ENCODE measurements at places on chromosomes 13 and 19.
A peak's percentile ranks its signal among the peaks of the same experiment; 100 is the strongest.

GRCh38 chr13:94598281-94598680 is 2.3 kb upstream of the TGDS start:
- no peak for DNase-seq

DNA sequence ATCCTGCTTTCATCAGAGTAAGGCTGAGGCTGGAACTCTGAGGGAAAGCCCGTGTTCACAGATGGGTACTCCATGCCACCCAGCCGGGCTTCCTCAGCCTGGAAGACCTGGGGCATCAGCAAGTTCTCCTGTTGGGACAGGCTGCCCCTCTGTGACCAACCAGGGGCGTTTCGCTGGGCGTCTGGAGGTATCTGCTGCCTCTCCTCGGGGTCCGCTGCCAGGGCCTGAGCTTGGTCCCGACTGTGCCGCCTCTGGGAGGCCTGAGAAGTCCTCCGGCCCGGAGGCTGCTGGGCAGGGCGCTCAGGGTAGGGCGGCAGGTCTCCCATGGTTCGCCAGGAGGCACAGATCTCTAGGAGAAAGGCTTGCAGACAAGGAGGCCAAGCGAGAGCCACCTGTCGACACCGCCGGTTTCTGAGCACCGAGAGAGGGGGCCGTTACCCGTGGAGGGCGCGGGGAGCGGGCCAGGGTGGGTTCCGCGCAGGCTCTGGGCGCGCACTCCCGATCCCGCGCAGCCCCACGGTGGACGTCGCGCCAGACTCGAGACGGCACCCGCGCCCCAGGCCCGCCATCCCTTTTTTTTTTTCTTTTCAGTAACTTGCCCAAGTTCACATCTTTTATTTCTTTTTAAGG is at the start of gene RSPH6A:
RSPH6A (minus strand) TSS at position 458 of the 630 bp plus-strand sequence; CDS start at position 326, 132 bp downstream.
- DNase-seq: no peak

GRCh38 chr19:5292822-5293611 is 47.6 kb downstream of the PTPRS start:
- DNase-seq: peak; percentile 16

DNA sequence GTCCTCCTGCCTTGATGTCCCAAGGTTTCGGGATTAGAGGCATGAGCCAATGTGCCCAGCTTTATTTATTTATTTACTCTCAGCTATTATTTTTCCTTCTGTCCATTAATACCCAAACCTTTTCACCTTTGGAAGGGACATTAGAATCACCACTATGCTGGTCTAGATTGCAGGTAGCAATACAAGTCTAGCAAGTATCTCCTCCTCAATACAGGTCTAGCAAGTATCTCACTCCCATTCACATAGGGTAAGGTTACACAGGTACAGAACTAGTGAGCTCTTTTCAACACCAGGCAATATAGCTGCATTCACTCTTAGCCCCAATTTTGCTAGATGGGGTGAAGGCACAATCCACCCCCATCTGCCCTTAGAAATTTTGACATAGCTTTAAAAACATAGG is 17.4 kb upstream of the SPRYD7 start:
- no peak for DNase-seq

DNA sequence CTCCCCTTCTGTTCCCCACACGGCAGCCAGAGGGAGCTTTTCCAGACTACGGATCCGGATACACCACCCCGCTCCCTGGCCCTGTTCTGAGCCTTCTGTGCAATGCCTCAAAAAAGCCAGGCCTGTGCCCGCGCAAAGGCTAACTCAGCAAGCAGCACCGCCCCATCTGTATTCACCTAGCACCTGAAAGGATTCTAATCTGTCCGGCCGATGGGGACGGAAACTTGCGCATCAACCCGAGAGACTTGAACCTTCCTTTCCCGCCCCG is 589 bp downstream of the ZBTB45 start:
- peak; percentile 34 for DNase-seq

- no peak for DNase-seq
Observed at GRCh38 chr19:29606420-29606747, 301 bp downstream of the POP4 start.

- DNase-seq: no peak
Observed at GRCh38 chr19:54211235-54211634, 10.6 kb downstream of the RPS9 start.

- no peak for DNase-seq
Observed at GRCh38 chr19:51905206-51905605, 389 bp upstream of the ZNF649 start.

DNA sequence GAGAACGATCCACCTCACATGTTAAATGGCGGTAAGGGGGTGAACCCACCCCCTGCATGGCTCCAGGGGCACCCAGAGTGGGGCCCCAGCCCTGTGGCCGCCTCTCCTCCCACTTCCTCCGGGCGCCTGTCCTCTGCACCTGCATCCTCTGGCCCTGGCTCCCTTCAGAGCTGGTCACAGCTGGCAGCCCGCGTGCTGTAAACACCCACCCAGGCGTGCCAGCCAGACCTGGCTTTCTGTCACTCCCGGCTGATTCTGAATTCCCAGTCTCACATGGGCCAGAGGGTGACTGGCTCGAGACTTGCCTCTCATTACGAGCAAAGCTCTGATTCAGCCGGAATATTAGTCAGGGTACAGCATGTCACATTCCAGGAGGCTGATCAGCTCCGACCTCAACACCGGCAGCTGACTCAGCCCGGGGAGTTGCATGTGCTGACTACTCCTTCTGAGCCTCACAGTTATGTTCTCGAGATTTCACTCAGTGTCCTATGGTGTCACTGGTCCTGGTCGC is 75.1 kb downstream of the GNG7 start:
- DNase-seq: peak; percentile 65

DNA sequence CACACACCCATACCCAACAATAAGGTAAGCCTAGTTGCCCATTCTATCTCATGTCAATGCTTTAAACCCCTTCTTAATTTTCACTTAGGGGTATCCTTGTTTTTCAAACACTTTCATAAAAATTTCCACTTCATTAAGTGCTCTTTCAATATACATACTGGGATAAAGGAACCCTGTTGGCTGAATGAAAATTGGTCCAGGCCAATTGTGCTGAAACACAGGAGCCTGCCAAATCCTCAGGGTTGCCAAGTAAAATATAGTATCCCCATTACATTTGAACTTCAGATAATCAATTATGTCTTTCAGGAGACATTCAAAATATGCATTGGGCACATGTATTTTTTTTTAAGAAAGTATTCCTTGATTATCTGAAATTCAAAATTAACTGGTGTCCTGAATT is 1131.1 kb downstream of the SLITRK1 start:
- DNase-seq: no peak

GRCh38 chr13:99371956-99372355 is 64.8 kb upstream of the GPR183 start:
- no peak for DNase-seq

- DNase-seq: no peak
Observed at GRCh38 chr13:43551897-43552456, 234.8 kb downstream of the ENOX1 start.

GRCh38 chr19:46134527-46134926 is 10.0 kb upstream of the IGFL3 start:
- DNase-seq: no peak

GRCh38 chr13:24261566-24261965 is 47.8 kb upstream of the C1QTNF9 start:
- DNase-seq: no peak

GRCh38 chr13:103288114-103288513 is 221.9 kb upstream of the SLC10A2 start:
- DNase-seq: no peak

GRCh38 chr13:30443957-30444404 is 21.7 kb downstream of the UBE2L5 start:
- no peak for DNase-seq

GRCh38 chr13:113183450-113184129 is 24.9 kb downstream of the PCID2 start:
- DNase-seq: no peak

GRCh38 chr19:10568062-10568825 is 535 bp downstream of the CDKN2D start:
- DNase-seq: no peak

DNA sequence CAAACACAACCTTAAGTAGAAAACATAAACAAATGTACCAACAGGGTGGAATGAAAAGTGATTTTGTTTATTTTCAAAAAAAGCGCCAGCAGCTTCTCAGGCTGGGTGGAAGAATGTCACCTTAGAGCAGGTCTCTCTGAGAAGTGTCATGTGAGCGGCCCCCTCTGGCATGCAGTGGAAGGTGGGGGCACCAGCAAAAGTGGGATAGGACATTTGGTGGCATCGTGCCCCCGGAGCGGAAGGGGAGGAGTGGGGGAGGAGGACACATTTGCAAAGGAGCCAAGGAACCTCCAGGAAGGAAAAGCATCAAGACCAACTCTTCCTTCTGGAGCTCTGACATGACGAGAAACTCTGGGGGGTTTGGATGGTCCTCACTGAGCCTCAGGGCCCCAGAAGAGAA is 635.3 kb downstream of the UQCRFS1 start:
- no peak for DNase-seq

GRCh38 chr13:97235549-97236231 is 13.6 kb downstream of the MBNL2 start:
- DNase-seq: no peak

- peak; percentile 96 for DNase-seq
Observed at GRCh38 chr19:35744430-35745327, 539 bp downstream of the U2AF1L4 start.

- no peak for DNase-seq
Observed at GRCh38 chr19:24052811-24053210, 34.2 kb upstream of the ZNF254 start.

GRCh38 chr19:55305491-55305890 is 19.6 kb downstream of the TMEM150B start:
- DNase-seq: no peak

DNA sequence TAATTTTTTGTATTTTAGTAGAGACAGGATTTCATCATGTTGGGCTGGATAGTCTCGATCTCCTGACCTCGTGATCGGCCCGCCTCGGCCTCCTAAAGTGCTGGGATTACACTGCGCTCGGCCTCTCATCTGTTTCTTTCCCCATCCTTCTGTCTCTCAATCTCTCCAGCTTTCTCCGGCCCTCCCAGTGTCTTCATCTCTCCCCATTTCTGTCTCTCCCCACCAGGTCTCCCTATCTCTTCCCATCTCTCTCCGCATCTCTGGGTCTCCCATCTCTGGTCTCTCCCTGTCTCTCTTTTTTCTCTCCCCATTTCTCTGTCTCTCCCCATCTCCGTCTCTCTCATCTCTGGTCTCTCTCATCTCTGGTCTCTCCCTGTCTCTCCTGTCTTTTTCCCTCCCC is 12.2 kb upstream of the NFIX start:
- no peak for DNase-seq

DNA sequence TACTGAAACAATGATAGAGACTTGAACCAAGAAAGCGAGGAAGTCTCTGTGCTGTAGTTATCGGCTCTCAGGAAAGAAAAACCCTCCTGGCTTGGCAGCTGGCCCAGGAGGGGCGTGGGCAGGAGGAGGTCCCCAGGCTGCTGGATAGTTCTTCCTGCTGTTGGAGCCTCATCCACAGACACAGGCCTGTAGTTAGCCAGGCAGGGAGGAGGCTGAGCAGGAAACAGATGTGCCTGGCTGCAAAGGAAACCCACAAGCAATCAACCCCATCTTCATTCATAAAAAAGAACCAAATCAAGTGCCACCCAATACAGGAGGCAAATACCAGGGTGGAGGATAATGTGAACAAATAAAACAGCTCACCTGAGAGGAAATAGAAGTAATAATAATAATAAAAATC is 86.2 kb downstream of the IRS2 start:
- DNase-seq: no peak

DNA sequence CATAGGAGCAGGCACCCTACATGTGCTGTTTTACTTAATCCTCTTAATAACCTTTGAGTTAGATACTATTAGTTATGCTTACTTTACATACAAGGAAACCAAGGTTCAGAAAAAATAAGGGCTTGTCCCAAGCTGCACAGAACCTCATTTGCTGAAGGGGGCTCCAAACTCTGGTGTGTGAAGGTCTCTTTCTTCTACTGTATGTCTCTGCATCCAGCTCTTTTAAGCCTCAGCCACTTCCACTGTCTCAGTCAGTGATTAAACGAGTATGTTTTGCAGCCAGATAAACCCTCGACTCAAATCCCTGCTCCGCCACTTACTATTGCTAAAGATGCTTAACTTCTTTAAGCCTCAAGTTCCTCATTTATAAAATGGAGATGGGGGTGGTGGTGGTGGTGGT is 112.4 kb upstream of the WASF3 start:
- DNase-seq: no peak

- no peak for DNase-seq
Observed at GRCh38 chr13:111845621-111846351, 221.2 kb upstream of the SOX1 start.

DNA sequence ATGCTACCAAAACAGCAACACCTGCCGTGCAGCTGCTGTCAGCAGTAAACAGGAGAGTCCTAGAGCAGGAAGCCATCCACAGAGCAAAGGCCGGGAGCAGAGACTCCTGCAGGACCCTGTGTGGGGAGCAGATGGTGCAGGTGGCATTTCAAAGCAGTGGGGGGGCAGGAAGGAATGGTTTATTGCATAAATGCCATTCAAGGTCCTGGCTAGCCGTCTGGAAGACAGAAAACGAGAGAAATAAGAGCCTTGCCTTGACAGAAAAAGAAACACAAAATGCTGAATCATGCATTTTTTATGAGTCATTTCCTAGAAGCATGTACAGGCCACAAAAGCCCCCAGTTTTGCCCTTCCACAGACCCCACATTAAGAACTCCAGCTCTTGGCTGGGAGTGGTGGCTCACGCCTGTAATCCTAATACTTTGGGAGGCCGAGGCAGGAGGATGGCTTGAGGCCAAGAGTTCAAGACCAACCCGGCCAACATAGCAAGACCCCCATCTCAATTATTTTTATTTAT is 5.4 kb downstream of the RSPH6A start:
- DNase-seq: no peak

DNA sequence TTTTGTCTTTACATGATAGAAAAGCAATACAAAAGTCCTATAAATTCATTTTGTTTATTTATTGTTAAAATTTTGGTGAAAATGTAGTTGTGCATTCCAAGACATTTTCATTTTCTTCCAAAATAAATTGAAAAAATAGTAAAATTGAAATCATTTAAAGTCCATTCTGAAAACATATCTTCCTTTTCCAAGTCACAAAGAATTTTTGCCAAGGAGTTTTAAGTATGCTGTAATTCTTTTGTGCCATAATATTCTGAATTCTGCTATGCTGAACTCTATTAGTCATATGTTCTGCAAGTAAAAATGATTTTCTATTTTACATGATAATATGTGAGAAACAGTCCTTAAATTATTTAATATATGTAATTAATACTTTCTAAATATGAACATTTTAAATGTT is 879.6 kb upstream of the SLC10A2 start:
- DNase-seq: no peak

- DNase-seq: no peak
Observed at GRCh38 chr19:28644169-28644775, 568.7 kb downstream of the UQCRFS1 start.

- DNase-seq: no peak
Observed at GRCh38 chr13:95471960-95472359, 80.6 kb upstream of the CLDN10 start.

Measured in amygdala (tissue), 56 donors.